ENCODE measurements at places on chromosomes 5 and 9. TPM values are rescaled to one million over a fixed set of nuclear protein-coding genes. Genes with fewer than 3 reads are reported as not detected.

Gene SLC45A2
- not detected for total RNA-seq

DNA sequence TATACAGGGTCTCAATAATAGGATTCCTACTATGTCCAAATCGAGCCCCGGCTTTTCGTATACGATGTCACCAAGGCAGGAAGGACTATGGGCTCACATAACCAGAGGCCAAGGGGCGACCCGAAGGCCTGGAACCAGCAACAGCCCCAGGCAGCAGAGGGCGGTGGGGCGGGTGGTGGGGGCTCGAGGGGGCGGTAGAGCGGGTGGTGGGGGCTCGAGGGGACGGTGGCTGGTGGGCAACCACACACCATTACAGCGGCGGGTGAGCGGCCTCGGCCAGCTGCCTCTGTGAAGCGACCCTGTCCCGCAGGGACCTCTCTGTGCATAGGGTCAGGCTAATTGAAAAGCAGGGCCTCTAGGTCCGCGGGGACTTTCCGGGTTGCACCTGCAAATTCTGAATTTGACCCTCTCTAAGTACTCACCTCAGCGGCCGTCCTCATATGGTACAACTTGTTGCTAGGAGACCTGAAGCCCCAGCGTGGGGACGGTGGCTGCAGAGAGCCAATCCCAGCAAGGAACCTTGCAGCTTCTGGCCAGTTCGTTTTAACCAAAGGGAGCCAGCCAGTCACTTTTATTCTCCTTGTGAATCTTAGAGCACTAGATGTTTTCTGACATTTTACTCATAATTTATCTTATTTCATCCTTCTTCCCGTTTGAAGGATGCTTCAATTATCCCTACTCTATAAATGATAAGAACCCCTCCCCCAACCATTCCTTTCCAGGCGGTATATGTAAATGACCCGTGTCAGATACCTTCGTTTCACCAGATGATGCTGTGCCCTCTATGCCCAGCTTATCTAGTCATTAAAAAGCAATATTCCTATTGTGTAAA is at the start of gene NME5:
TSS of gene NME5 (minus strand) at position 480 of the 832 bp plus-strand sequence. CDS start 648 bp downstream, outside the sequence.
- peak within 1 kb of the TSS; percentile 71 for H3K4me3 ChIP-seq
- no peaks in the 10 kb centered on the region for H3K36me3 ChIP-seq
- no peak within 1 kb of the TSS for H3K27ac ChIP-seq
- DNase-seq, result peak; percentile 73
- peaks cover 6% of the 10 kb centered on the region for H3K4me1 ChIP-seq

GRCh38 chr5:167701051-167701450 is 590.4 kb upstream of the WWC1 start:
- no peak for DNase-seq
- no peak overlapping the region for H3K4me3 ChIP-seq
- H3K27me3 ChIP-seq, result no peaks in the 10 kb centered on the region
- H3K4me1 ChIP-seq, result peaks cover 38% of the 10 kb centered on the region

- peaks cover 29% of the 10 kb centered on the region for H3K27me3 ChIP-seq
- no peak overlapping the region for H3K4me3 ChIP-seq
- H3K36me3 ChIP-seq, result no peaks in the 10 kb centered on the region
- DNase-seq, result no peak
- H3K27ac ChIP-seq, result no peak overlapping the region
- peaks cover 9% of the 10 kb centered on the region for H3K4me1 ChIP-seq
Observed at GRCh38 chr9:114072184-114073140, 5.6 kb downstream of the AMBP start.

GRCh38 chr5:149397530-149397929 is 18.4 kb upstream of the IL17B start:
- DNase-seq, result no peak
- no peaks in the 10 kb centered on the region for H3K27me3 ChIP-seq
- H3K27ac ChIP-seq, result no peak overlapping the region
- peaks cover 6% of the 10 kb centered on the region for H3K4me1 ChIP-seq
- no peaks in the 10 kb centered on the region for H3K36me3 ChIP-seq
